ENCODE measurements at places on chromosomes 16 and 17.

- DNase-seq, result no peak
Observed at GRCh38 chr16:87698676-87699199, 67.0 kb downstream of the KLHDC4 start.

DNA sequence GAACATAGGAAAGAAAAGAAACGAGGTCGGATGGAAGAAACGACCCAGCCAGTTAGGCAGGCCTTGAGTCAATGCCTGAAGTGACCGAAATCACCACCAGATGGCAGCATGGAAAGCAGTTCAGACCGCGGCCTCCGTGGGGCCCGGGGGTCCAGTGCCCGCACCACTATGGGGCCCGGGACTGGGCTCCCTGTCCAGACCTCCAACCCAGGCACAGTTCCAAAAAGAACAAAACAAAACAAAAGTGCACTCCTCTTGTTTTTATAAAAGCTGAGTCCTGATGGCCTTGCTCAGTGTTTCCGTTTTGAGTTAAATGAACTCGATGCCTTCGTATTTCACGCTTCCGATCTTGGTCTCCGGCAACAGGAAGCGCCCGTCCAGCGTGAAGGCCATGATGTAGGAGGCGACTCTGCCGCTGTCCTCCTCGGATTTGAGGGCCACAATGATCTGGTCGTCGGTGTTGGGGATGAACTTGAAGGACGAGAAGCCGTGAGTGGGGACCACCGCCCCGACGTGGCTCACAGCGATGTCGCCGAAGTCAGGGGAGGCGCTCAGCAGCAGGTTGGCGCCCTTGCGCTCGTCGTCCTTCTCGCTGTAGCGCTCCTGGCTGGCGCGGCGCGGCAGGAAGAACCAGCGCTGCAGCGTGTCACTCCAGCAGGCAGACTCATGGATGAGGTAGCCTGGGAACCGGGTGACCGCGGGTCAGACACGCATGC lies 13.7 kb upstream of the LGALS3BP start:
- DNase-seq, result peak; percentile 14

DNA sequence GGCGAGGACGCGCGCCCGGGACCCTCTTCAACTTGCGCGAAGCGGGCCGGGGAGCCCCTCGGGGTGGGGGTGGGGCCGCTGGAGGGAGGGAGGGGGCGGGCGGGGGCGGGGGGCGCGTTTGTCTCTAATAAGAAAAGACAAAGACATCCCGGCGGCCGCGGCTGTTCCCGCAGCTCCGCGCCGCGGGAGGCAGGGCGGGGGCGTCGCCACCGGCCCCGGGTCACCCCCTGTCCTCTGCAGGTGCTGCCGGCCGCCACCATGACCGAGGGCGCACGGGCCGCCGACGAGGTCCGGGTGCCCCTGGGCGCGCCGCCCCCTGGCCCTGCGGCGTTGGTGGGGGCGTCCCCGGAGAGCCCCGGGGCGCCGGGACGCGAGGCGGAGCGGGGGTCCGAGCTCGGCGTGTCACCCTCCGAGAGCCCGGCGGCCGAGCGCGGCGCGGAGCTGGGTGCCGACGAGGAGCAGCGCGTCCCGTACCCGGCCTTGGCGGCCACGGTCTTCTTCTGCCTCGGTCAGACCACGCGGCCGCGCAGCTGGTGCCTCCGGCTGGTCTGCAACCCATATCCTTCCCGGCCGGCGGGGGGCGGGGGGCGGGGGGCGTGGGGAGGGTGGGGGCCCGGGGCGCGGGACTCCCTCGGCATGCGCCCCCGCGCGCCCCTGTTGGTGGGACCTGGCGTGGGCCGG lies 714 bp downstream of the CACNA1H start:
- DNase-seq, result no peak

DNA sequence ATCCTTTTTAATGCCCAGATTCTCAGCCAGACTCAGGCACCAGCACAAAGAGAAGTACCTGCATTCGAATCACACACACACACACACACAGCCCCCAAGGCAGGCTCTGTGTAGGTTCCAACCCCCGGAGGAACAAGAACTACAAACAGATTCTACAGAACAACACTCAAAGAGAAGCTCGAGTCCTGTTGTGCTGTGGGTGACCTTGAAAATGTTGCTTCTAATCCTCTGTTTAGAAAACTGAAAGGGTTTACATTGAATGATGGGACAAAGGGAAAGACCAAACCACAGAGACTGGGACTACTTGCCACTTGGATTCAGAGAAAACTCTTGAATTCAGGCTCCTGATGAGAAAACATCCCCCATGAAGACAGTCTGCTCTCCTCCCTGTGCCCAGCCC lies 568.8 kb upstream of the C16orf82 start:
- DNase-seq, result no peak

DNA sequence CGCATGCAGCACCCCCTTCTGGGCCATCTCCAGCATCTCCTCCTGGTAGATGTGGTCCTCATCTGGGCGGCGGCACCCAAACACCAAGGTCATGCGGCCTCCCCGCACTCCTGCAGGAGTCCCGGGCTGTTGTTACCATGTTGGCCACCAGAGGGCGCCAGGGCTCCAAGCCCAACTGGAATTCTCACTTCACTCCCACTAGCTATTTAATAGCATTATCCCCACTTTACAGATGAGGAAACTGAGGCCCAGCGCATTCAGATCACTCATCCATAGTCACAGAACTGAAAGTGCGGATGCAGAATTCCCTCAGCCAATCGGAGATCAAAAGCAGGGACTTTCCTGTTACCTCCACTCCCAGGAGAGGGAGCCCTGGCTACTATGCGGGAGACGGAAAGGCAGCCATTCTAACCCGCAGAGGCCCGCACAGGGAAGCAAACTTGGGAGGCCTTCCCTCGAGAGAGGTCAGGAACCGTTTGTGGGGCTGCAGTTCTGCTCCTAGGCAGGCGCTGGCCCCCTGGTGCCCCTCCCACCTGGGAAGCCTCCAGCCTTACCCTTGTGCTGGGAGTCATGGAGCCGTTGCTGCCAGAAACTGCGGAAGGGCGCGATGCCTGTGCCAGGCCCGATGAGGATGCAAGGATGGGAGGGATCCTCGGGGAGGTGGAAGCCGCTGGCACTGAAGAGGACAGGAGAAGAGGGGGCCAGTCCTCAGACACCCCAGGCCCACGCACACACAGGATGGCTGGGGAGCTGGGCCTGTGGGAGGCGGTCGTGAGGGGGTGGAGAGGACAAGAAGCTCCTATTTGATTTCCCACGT lies 40.1 kb downstream of the NOS2 start:
- peak; percentile 56 for DNase-seq

DNA sequence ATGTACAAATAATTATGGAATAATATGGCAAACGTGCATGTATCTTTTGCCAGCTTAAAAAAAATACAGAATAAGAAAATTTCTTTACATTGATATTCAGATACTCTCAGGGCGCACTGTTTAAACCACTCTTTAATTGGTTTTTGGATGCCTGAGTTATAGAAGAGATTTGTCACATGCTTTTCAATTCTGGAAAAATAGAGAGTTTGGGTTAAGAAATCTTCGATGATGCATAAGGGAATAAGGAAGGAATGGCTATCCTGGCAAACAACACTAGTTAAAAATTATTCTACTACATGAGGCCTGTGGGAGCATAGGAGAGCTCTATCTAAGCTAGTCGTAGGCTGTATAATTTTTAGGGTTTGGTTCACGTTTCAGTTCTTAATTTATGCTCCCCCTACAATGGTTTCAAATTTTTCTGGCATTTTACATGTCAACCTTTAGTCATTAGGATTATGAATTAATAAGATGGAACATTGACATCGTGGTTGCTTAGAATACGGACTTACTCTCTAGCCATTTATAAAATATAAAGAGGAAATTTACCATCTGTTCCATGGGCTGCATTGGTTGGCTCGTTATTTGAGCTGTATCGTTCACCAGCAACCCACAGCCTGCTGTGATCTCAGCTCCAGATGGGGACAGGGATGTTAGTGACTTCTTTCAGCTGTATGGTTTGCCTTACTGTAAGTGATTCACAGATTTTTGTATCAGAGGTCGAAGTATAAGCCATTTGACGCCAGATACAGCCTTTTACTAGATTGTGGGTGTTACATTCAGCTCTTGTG lies 15.9 kb downstream of the NARF start:
- no peak for DNase-seq

- DNase-seq, result peak; percentile 53
Observed at GRCh38 chr16:88634141-88634993, 4.0 kb upstream of the IL17C start.

GRCh38 chr17:78785011-78785662 lies 3.1 kb upstream of the CYTH1 start:
- DNase-seq, result no peak

- DNase-seq, result no peak
Observed at GRCh38 chr17:27848931-27849330, 44.2 kb downstream of the LYRM9 start.

DNA sequence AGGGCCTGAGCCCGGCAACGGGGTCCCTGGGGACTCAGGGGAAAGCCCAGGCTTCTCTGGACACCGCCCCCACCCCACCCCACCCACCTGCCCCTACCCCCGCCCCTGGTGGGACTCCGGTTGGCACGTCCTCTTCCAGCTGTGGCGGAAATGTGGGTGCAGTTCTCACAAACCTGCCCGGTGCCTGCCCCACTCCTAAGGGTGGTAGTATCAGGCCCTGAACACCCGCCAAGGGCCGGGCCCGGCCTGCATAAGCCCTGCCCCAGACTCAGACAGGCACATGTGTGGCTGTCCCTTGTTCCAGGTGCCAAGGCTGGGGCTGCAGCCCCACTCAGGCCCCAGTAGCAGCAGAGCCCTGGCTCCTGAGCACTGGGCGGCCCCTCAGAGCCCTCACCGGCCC lies 58.1 kb downstream of the ACTG1 start:
- no peak for DNase-seq

GRCh38 chr17:56577190-56577842 lies 16.2 kb upstream of the NOG start:
- no peak for DNase-seq

DNA sequence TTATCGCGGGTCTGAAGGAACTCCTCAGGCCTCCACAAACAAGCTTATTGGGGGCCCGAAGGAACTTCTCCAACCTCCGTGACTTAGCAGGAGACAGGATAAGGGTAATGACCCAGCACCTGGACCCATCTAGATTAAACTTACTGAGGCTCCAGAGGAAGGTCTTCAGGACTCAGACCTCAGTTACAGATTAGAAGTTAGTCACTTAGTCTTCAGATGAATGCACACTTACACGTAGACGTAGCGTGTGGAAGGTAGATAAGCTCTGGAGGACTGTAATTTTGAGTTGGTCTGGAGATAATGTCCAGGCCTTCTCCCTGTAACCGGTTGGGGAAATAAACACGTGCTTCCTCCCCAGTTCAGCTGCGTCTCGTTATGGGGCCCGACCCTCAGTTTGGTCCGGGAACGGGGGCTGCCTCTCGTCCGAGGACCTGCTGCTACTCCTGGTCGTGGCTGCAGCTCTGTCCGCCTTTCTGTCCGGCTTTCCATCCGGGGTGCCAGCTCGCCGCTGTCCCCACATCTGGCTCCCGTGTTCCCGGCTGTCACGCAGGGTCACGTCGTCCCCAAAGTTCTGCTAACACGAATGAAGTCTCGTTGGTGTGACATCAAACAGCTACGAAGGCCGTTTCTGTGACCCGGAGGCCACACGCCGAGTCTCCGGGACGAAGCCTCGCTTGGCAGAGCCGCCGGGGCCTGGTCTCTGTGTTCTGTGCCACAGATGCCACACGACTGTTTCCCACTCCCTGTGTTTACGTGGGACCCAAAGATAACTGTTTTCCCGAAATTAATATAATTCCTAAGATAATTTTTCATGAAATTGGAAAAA lies 11.8 kb upstream of the SECTM1 start:
- no peak for DNase-seq

DNA sequence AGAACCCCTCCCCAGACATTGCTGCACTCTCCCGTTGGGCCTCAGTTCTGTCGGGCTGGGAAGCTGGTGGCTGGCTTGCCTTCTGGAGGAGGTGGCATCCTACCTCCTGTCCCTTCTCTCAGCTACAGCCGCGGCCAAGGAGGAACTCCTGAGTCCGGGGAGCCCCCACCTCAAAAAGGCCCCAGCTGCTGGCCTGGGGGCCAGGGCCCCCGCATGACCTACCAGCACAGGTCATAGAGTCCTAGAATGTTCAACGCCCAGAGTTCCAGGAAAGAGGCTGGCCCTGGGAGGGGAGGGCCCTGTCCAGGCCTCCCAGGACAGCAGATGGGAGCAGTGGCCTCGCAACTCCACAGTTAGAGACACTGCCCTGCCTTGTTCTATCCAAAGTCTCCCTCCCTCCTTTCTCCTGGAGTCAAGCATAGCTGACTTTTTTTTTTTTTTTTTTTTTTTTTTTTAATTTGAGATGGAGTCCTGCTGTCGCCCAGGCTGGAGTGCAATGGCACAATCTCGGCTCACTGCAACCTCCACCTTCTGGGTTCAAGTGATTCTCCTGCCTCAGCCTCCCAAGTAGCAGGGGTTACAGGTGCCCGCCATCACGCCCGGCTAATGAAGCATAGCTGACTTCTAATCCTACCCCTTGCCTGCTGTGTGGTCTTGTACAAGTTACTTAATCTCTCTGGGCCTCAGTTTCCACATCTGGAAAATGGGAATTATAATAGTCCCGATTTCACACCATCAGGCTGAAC lies 7.1 kb downstream of the CARHSP1 start:
- no peak for DNase-seq

DNA sequence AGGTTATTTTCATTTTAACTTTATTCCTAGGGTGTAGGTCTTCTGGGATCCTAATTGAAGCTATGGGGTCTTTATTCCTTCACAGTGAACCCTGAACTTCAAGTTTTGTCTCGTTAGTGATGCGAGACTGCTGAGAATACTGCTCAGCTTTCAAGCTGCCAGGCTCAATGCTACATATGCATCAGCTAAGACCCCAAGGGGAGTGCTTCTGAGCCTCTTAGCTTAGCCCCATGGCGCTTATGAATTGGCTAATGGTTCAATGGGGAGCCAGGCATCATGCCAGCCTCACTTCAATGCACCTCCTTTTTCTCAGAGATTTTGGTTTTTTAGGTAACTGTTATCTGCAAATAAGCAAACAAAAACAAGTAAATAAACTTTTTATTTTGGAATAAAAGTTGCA lies 94.1 kb upstream of the SIAH1 start:
- no peak for DNase-seq

- no peak for DNase-seq
Observed at GRCh38 chr16:22912654-22913053, 98.7 kb downstream of the HS3ST2 start.

- DNase-seq, result no peak
Observed at GRCh38 chr17:10803350-10803749, 549 bp downstream of the TMEM238L start.

GRCh38 chr16:48619547-48619946 lies 9.6 kb upstream of the N4BP1 start:
- DNase-seq, result no peak

GRCh38 chr17:49404361-49404760 lies 10.3 kb downstream of the PHB1 start:
- DNase-seq, result no peak

- peak; percentile 8 for DNase-seq
Observed at GRCh38 chr17:17913695-17914332, 58.4 kb downstream of the TOM1L2 start.

GRCh38 chr16:14502256-14502875 lies 127.7 kb downstream of the PARN start:
- no peak for DNase-seq

- DNase-seq, result no peak
Observed at GRCh38 chr16:49578435-49579024, 204.9 kb downstream of the C16orf78 start.

DNA sequence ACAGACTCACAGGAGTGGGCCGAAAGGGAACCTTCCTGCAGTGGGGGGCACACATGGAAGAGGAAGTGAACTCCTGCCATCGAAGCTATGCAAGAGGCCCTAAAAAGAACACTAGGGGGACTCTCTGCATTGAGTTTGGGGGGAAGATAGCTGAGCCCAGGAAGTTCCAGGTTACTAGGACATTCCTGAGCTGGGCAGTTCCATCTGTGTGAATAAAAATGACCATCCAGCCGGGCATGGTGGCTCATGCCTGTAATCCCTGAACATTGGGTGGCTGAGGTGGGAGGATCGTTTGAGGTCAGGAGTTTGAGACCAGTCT lies 211.8 kb downstream of the ZNF423 start:
- no peak for DNase-seq

GRCh38 chr16:24217461-24217860 lies 38.7 kb upstream of the CACNG3 start:
- DNase-seq, result no peak

All from activated CD8-positive, alpha-beta memory T cell treated with anti-CD3 and anti-CD28 coated beads for 1 hour (primary cell).